ENCODE measurements at places on chromosomes 3 and 15. TPM values are rescaled to one million over a fixed set of nuclear protein-coding genes. Genes with fewer than 3 reads are reported as not detected.

Gene COL6A6
- not detected for total RNA-seq

Gene RASGRP1
- 83.7 TPM for total RNA-seq

Gene HTR3E
- not detected for total RNA-seq

Gene ENTPD3
- total RNA-seq: not detected

Gene SCN5A
- total RNA-seq: 0.25 TPM

Gene NDN
- total RNA-seq: not detected

Gene GPR149
- not detected for total RNA-seq

Gene FOXL2
- total RNA-seq: not detected

Gene NSUN3
- 22.5 TPM for total RNA-seq

Gene ACAN
- not detected for total RNA-seq

Data from naive thymus-derived CD8-positive, alpha-beta T cell (primary cell).